ENCODE measurements at places on chromosomes 7 and 10.

- DNase-seq: no peak
Measured at GRCh38 chr7:150375662-150376521, 3.2 kb upstream of the ZNF775 start.

DNA sequence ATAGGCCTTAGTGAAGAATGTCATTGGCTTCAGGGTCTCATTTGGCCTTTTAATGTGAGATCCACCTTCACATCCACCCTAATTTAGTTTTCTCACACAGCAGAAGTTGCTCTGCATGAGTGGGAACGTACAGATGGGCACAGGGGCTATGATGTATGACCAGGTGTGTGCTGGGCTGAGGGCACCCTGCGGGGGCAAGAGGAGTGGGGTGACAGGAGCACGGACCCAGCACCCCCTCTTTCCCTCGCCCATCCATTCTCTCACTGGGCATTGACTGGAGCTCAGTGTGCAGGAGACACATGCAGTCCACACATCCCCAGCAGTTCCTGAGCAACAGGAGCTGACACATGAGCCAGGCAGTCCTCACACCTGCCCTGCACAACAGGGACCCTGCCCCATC lies 95.1 kb upstream of the PPP2R2D start:
- no peak for DNase-seq

GRCh38 chr7:3592401-3593134 lies 291.5 kb downstream of the SDK1 start:
- DNase-seq: no peak

DNA sequence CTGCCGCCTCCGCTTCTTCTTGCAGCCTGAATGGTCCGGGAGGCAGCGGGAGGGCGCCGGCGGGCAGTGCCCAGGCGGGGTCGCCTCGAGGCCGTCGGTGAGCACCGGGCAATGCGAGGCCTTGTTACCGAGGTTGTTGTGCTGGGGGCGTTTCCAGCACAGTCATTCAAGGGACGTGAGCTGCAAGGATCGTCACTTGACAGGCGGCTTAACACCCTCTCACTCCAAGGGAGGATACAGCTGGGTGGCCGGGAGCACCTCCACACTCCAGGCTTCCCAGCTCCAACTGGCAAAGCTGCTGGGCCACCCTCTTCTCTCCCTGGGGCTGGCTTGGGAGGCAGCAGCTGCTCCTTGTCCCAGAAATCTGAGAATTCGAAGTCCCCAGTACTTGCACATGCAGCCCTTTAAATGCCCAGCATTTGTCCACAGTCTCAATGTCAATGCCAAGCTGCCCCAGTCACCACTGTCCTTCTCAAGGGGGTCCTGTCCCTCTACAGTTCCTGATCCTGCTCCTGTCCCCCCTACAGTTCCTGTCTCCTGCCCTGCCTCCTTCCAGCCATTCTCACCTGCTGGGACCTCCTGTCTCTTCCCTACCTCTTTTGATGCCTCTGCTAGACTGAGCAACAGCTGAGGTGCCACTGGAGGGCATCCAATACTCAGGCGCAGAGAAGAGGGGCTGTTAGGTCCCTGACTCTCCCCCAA lies 4.4 kb upstream of the HOXA11 start:
- no peak for DNase-seq

GRCh38 chr10:31962826-31963588 lies 34.4 kb upstream of the ARHGAP12 start:
- DNase-seq: no peak

- DNase-seq: no peak
Measured at GRCh38 chr10:61417661-61418060, 35.5 kb downstream of the TMEM26 start.

GRCh38 chr7:66687186-66687585 lies 53.3 kb upstream of the RABGEF1 start:
- no peak for DNase-seq

DNA sequence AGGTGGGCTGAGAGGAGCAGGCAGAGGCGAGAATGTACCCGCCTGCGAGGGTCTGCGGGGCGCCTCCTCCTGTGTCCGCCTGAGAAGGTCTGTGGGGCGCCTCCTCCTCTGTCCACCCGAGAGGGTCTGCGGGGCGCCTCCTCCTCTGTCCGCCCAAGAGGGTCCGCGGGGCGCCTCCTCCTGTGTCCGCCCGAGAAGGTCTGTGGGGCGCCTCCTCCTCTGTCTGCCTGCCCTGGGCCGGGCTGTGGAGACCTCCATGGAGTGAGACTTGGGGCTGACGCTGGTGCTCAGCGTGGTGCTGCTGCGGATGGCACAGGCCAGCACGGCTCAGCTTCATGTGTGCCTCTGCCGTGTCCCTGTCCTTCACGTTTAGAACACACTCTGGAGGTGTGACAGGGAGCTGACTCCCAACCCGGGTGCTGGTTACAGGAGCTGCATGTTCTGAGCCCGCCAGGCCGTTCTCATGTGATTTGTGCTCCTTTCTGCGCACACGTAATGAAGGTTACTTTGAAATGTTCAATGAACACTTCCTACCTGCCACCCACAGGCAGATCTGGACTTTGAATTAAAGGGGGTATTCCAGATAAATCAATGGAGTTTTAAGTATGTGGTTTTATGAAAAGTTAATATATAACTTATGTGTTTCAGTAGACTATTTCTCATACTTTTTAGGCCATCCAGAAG lies 20.5 kb upstream of the GET4 start:
- DNase-seq: no peak

GRCh38 chr7:75995052-75995471 lies 667 bp upstream of the TMEM120A start:
- no peak for DNase-seq

- DNase-seq: no peak
Measured at GRCh38 chr7:96700516-96700915, 9.1 kb downstream of the SEM1 start.

DNA sequence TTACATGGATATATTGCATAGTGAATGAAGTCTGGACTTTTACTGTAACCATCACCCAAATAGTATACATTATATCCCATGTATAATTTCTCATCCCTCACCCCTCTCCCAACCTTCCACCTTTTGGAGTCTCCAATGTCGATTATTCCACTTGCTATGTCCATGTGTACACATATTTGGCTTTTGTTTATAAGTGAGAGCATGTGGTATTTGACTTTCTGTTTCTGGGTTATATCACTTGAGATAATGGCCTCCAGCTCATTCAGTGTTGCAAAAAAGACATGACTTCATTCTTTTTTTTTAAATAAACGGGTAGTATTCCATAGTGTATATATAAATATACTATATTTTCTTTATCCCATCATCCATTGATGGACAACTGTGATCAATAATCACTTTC lies 288.6 kb upstream of the BMPER start:
- no peak for DNase-seq

DNA sequence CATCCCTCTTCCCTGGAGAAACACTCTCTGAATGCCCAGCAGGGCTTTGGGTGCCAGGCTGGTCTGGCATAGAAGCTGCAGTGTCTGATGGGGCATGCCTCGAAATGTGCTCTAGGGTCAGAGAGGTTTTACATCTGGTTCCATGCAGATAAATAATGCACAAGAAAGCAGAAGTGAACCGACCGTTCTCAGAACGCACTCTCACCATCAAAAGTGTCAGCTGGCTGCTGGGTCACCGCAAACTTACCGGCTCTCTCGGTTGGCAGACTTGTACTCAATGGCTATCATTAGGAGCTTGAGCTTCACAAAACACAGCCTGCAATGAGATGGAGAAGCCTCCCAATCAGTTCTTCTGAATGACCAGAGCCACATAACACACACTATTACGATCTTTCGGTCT lies 610.0 kb downstream of the KCNMA1 start:
- DNase-seq: no peak

- no peak for DNase-seq
Measured at GRCh38 chr7:152660021-152660420, 15.9 kb downstream of the XRCC2 start.

DNA sequence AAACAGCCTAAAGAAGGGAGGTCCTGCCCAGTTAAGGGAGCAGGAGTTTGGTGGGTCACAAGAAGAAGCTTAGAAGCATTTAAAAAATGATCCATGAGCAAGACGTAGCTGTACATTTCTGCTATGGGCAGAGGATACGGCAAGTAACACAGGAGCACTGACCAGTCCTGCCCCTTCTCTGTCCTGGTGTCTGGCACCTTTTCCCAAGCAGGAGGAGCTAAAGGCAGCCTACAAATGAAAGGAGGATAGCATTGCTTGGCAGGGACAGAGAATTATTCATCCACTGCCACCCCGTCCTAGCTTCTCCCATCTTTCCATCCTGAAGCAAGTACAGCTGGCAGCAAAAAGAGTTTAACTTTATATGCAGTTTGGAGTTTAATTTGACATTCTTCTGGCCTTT lies 1077.6 kb downstream of the TYW1 start:
- no peak for DNase-seq
